ENCODE measurements at places on chromosomes 12 and 14.

- DNase-seq: no peak
Measured at GRCh38 chr12:50403001-50403440, 2.3 kb downstream of the LARP4 start.

DNA sequence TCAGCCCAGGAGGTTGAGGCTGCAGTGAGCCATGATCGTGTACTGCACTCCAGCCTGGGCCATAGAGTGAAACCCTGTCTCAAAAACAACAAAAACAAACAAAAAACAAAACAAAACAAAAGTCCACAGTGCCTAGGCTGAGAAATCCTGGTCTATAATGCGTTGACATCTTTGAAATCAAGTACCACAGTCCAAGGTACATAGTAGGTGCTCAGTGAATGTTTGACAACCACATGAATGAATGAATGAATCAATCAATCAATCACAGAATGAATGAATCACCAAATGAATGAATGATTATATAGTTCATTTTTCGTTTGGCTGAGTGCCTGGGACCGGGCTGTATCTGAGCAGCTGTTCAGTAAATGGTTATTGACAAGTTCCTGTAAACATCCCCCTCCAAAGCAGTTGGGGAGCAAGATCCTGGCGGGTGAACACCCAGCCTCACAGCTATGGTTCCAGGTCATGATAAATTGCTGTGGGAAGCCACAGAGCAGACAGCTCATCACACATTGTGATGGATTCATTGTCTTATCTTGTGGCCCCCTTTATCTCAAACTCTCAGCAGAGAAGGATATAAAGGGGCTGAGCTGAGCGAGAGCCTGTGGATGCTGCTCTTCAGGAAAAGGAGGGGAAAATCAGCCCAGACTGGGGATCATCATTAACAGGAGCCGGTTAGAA, 30.4 kb upstream of the IFT81 start:
- no peak for DNase-seq

GRCh38 chr14:41423503-41423902, 183.2 kb upstream of the LRFN5 start:
- no peak for DNase-seq

GRCh38 chr12:87920139-87920538, 109.1 kb downstream of the C12orf50 start:
- DNase-seq: no peak

DNA sequence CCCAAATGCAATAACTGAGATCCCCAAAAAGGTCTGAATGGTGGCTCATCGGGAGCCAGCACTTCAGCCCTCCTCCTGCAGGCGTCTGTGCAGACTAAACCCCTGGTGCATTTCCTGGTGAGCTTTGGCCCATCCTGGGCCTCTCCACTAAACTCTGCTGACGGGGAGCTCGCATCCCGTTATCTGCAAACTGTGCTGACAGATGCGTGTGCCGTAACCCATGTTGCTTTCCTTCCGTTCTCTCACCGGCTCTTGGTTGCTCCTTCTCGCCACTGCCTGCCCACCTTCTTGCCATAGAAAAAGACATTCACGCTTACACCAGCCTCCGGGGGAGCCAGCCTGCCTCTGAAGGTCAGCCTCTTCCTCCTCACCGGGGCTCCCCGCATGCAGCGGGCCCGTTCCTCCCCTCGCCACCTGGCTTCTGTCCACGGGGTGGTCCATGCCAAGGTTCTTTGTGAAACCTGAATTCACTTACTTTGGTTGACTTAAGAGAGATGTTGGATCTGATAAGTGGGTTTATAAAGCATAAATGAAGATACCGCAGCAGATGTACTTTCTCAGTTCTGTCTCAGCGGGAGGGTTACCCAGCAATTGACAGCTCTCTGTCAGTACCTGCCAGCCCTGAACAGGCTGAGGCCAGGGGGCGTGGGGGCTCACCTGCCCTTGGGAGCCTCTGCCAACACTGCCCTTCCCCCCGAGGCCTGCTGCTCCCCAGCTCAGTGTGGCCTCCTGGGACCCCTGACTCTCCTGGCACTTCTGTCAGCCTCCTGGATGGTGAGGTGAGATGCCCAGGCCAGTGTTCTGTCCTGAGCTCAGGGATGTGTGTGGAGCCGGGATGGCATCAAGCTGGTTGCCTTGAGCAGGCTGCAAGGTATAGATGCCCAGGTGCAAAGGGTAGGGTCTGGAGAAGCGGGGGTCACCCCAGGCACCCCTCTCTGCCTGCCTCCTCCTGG, 14.2 kb downstream of the ZFYVE21 start:
- DNase-seq: no peak

DNA sequence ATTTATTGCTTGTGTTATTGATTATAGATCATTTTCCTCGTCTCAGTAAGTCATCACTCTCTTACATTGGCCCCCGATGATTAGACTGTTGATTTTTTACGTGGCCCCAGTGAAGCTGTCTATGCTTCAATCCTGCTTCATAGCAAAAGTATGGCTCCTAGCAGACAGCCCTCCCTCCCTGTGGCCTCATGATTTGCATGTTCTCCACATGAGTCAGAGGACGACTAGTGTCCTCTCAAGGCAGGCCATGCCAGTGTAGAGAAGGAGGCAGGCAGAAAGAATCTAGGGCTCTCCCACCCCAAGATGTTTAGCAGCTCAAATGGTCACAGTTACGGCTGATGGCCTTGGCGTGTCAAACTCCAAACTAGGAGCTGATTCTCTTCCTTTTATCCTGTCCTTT, 59.6 kb downstream of the FIGNL2 start:
- peak; percentile 26 for DNase-seq

DNA sequence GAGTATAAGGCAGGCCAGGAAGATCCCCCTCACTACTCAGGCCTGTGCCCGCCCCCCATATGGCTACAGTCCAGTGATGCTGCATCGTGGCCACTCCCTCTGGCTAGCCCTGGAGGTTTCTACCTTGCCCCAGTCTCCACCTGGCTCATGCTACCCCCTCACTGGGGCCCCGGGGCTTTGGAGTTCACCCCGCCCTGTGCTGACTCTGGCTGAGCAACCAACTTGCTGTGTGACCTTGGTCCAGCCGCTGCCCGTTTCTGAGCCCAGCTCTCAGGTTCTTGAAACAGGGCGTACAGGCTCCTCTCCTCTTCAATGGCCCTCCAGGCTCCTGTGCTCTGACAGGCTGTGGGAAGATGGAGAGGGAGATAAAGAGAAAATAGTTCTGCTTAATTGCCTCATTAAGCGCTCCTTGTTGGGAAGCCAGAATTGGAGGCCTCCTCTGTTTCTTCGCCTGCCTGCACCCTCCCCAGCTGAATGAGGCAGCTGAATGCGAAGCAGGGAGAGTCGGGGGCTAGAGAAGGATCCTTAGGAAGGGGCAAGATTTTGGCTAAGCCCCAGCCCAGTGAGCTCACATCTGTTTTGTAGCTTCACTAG, 138.2 kb upstream of the NCOR2 start:
- no peak for DNase-seq

DNA sequence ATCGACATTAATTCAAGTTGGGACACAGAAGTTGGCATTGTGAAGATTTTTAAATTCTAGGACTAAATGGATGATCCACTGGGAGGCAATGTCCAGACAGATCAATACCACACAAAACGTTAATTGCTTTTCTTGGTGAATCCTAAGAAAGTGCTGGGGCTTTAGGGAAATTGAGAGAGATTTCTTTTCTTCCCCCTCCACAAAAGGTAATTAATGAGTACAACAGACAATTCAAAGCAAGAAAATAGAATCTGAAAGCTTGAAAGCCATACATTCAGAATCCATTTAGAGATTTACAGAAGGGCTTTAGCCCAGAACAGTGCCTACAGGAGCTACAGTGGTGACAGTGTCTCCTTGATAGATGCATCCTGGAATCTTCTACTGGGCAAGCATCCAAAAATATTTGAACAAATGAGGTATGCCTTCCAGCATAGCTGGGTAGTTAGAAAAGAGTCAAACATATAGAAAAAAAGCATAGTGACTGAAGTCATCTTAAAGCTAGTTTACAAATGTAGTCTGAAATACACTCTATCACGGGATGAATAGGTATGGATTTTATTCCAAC, 718.1 kb downstream of the DIO2 start:
- DNase-seq: no peak

GRCh38 chr12:6570264-6570887, 2.3 kb upstream of the NOP2 start:
- no peak for DNase-seq

DNA sequence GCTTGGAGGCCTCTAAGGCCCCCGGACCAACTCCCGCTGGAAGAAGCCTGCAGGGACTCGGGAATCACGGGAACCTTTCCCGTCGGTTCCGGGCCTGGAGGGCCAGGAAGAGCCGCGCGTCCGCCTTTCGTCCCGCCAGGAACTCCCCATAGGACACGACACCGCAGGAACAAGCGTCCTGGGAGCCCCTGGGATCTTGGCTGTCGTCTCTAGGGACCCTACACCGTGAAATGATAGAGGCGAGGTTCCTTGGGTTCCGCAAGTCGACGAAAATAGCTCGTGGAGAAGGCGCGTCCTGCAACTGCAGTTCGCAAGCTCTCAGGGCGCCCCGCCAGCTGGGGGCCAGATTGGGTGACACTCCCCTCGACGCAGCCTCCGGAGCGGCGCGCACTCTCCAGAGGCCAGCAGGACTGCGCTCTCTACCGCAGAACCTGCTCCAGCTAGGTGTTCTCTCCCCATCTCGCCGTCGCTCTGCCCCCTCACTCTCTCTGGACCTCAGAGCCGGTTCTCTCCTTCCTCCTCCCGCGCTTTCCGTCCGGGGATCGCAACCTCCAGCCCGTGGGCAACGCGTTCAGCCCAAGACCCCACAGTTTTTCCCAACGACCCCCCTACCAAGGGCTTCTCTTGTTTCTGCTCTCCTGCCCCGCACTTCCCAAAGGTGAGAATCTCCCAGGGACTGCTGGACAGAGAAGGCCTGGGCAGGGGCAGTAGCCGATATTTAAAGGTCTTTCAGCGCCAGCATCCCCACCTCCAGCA, 776 bp downstream of the BMP4 start:
- no peak for DNase-seq

DNA sequence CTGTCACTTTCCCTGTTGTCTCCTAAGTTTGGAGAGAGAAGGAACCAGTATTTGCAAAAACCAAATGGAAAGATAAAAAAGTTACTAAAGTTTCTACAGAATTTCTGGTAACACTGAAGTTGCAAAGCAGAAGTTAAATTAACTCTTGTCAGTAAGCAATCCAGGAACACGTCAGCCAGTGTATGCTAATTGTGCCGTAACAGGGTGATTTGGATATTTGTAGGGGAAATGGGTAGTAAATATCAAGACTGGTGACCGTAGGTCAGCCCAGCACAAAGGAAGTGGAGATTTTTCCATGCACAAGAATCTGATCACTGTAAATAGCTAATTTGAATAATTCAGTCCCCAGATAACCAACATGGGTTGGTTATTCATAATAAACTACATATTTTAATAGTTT, 2.3 kb downstream of the CDKN1B start:
- DNase-seq: no peak

DNA sequence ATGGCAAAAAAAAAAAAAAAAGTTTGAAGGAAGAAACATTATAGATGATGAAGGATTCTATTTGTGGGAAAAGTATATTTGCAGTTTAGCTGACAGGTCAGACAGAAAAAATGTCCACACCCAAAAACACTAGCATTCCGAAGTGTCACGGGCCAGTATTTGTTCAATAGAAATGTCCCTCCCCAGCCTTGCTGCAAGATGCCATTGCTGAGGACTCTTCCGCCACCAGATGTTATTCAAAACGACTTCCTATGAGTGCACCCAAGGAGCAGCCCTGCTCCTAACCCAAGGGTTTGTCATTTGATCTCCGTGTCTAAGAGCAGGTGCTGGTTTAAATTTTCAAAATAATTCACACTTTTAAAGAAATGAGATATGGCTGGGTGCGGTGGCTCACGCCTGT, 163.1 kb downstream of the GCH1 start:
- DNase-seq: no peak

DNA sequence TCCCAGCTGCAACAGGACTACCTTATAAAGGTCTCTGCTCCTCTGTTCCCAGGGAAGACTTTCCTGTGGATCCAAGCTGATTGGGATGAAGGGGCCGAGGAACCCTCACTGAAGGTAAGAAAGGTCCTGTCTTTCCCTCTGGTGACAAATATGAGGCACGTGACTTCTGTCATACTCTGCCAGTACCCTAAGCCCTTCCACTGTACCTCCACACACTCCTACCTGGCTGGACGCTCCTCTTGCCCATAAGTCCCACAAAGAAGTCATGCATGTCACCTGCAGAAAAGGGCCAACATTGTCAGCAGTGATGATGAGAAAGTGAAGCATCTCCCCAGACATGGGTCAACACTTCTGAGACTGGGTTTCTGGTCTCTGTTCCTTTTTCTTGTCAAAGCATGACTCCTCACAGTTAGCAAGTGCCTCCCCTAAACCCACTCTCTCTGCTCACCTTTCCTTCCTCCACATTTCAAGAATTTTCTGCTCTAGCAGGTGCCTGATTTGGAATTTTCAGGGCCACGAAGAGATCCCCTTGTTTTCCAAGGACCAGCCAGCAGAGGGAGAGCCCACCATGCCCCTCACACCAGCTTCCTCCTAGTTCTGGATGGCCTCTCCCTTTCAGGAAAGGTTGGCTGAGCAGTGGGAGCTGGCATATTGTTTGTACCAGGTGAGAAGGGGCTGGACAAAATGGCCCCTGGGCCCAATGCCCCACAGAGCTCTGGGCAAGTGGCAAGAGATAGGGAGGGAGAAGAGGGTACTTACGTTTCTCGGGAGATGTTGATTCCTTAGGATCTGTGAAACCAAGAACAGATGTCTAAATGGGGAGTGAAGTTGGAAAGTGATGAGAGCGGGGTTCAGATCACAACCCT, 3.5 kb downstream of the TAC3 start:
- no peak for DNase-seq

- DNase-seq: no peak
Measured at GRCh38 chr12:109352184-109352583, 4.5 kb downstream of the MYO1H start.

- DNase-seq: no peak
Measured at GRCh38 chr12:132743831-132744230, 17.8 kb downstream of the ANKLE2 start.

DNA sequence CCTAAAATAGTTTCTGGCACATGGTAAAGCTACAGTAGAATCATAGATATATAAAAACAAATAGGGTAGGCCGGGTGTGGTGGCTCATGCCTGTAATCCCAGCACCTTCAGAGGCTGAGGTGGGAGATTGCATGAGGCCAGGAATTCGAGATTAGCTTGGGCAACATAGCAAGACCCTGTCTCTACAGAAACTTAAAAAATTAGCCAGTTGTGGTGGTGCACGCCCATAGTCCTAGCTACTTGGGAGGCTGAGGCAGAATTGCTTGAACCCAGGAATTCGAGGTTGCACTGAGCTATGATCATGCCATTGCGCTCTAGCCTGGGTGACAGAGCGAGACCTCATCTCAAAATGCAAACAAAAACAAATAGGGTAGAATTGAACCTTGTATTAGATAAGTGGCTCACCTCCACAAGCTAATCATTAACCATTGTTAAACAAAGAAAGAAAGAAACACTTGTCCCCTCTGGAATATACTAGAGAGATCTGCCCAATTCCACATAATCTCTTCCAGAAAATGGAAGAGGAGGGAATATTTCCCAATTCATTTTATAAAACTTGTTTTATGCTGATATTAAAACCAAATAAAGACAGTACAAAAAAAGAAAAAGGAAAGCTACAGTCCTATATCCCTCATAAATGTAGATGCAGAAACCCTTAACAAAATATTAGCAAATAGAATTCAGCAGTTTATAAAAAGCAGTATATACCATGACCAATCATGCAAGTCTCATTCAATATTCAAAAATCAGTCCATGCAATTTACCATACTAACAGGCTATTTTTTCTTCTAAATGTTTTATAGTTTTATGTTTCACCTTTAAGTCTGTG, 22.7 kb upstream of the DHRS2 start:
- no peak for DNase-seq

Data from amniotic stem cell (primary cell).